H9 (cell line): ENCODE measurements at places on chromosomes 3 and 15. TPM values are rescaled to one million over a fixed set of nuclear protein-coding genes. Genes with fewer than 3 reads are reported as not detected.

Gene GOLGA6L9
- 3.9 TPM in 2 replicates for total RNA-seq

DNA sequence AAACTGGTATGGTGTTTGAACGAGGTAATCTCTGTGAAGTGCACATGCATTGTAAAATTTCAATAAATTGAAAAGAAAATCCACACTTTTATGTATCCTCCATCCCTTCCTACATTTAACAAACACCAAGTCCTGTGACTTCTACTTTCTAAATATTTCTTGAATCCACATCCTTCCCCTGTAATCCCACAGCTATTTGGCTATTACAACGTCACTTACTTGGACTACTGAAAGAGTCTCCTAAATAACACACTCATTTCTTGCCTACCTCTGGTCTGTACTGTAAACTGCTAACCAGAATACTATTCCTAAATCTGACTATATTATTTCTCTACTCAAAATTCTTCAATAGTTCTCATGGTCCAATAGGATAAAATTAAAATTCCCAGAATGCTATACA is 176.1 kb downstream of the NEK10 start:
- DNase-seq = no peak

- peak; percentile 58 for DNase-seq
Observed at GRCh38 chr15:69604072-69604411, 151.4 kb downstream of the RPLP1 start.

Gene PDZRN3
- total RNA-seq = 5.5 and 5.9 TPM in 2 replicates

GRCh38 chr3:107892955-107893624 is 197.7 kb downstream of the CD47 start:
- no peak for DNase-seq
